ENCODE measurements at places on chromosomes 12 and 14. TPM values are rescaled to one million over a fixed set of nuclear protein-coding genes. Genes with fewer than 3 reads are reported as not detected.

DNA sequence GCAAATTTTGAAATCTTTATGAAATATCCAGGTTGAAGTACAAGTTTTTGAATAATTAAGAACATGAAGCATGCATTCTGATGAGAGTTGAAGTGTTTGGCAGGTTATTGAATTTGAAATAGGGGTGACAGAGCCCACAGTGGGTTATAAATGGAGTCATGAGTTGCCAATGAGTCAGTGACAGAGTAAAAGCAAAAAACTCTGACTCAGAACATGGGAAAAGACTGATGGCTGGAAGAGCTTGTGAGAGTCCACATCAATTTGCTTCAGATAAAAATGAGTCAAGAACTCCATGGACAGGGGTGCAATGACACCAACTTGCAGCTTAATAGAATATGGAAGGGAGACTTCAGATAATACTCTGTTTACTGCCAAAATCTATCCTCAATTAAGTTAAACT is 105.3 kb downstream of the SLC6A15 start:
- no peak for DNase-seq

DNA sequence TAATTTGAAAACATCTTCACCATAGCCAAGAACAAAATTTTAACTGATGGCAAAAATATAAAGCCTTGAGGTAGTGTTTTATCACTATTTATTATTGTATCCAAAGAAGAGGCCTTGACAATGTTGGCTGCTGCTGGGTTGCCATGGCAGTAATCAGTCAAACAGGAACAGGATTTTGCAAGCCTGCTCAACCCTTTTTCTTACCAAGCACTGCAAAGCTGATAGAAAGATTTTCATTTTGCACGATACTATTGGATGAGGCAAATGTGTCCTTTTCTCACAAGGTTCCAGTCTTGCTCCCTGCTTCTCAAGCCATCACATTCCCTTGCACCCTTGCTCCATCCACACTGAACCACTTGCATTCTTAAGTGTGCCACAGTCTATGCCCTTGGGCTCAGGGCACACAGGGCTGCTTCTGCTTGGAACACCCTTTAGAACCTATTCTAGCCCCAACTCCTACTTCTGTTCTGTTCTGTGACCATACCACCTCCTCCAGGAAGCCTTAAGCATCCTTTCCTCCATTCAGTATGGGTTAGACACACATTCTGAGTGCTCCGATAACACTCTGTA is 76.5 kb upstream of the AMIGO2 start:
- DNase-seq = no peak

DNA sequence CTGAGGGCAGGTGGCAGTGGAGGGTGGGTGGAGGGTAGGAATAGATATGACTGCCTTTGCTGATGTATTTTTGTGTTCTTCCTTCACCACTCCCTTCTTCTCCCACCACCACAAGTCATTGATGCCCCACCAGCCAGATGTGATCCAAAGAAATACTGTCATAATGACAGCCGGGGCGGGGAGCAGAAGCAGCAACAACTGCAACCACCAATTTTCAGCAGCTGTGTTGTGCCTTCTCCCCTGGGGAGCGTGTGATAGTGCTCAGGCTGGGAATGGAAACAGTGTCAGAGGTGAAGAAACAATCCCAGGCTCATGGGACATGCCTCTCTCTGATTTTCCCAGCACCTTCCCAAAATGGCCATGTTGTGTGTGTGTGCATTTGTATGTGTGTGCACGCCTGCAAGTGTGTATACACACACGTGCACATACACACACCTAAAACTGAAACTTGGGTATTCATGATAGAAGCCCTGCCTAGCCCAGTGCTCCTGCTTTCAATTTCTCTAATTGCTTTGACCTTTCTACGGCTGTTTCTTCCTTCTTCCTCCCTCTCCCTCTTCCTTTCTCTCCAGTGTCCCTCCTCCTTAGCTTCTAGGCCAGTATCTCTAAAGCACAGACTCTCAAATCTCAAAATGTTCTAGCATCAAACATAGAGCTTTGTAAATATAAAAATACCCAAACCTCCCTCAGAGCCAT is 299.2 kb upstream of the FKBP4 start:
- no peak for DNase-seq

DNA sequence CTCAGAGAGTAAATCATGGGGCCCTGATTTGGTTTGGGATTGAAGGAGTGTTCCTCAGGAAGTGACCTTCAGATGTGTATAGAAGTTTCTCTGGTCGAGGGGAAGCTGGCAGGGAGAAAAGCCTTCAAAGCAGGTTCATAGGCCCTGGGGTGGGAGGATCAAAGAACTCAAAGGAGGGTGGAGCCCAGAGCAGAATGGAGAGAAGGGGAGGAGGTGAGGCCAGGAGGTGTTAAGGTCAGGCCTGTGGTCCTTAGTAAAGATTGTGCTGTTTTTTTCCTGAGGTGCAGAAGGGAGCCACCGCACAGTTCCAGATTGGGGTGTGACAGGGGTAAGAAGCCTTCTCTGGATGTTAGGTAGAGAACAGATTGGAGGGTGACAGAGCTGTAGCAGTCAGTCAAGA is 9.7 kb upstream of the CFAP251 start:
- DNase-seq = no peak

GRCh38 chr14:54920052-54920451 is 17.4 kb upstream of the GCH1 start:
- DNase-seq = no peak

GRCh38 chr12:116011217-116011616 is 266.3 kb downstream of the MED13L start:
- no peak for DNase-seq

GRCh38 chr12:41512497-41512896 is 324.4 kb downstream of the PDZRN4 start:
- DNase-seq = no peak

- DNase-seq = no peak
Measured at GRCh38 chr12:62135553-62136200, 124.5 kb upstream of the USP15 start.

GRCh38 chr12:126685636-126686035 is 1581.3 kb upstream of the TMEM132C start:
- no peak for DNase-seq

DNA sequence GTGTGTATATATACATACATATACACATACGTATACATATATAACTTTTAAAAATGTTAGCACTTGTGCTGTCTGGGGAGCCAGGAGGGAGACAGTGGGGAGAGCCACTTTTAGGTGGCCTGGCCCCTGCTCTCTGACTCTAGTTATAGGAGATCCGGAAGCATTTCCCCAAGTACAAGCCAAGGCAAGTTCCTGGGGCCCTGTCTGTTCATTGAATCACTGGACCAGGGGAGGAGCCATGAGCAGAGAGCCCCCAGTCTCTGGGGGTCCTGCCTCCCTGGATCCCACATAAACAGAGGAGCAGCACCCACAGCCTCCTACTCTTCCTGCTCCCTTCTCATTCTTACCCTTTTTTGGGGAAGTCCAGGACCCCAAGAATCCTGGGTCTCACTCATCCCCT is 45.4 kb upstream of the TMED10 start:
- no peak for DNase-seq

DNA sequence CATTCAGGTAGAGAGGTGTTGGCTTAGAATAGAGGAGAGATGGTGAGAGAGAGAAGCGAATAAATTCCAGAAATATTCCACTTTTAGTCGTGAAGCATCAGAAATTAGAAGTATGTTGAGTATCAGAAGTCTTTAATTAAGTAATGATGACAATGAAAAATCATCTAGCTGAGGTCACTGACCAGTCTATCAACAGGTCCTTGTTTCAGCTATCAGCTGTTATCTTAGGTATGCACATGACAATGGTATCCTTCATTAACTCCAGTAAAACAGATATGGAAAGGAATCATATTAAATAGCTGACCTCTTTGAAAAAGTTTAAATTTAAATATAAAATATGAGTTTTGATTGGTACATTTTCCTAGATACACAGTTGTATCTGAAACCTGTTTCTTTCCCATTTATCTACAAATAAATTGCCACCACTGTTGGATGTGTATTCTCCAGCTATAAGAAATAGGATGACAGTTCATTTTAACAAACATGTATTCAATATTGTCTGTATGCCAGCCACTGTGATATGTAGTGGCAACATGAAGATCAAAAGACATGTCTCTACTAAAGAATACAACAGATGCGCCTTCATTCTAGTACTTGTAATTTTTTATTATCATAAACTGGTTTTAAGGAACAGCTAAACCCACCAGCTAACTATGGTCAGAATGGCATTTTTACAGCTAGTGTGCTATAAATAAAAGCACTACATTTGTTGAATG is 424.2 kb upstream of the DCN start:
- DNase-seq = no peak

GRCh38 chr14:105659935-105660527 is 133.6 kb downstream of the TMEM121 start:
- DNase-seq = no peak

DNA sequence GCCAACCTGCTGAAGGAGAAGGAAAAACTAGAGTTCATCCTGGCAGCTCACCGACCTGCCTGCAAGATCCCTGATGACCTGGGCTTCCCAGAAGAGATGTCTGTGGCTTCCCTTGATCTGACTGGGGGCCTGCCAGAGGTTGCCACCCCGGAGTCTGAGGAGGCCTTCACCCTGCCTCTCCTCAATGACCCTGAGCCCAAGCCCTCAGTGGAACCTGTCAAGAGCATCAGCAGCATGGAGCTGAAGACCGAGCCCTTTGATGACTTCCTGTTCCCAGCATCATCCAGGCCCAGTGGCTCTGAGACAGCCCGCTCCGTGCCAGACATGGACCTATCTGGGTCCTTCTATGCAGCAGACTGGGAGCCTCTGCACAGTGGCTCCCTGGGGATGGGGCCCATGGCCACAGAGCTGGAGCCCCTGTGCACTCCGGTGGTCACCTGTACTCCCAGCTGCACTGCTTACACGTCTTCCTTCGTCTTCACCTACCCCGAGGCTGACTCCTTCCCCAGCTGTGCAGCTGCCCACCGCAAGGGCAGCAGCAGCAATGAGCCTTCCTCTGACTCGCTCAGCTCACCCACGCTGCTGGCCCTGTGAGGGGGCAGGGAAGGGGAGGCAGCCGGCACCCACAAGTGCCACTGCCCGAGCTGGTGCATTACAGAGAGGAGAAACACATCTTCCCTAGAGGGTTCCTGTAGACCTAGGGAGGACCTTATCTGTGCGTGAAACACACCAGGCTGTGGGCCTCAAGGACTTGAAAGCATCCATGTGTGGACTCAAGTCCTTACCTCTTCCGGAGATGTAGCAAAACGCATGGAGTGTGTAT is 2.4 kb downstream of the FOS start:
- DNase-seq = no peak

DNA sequence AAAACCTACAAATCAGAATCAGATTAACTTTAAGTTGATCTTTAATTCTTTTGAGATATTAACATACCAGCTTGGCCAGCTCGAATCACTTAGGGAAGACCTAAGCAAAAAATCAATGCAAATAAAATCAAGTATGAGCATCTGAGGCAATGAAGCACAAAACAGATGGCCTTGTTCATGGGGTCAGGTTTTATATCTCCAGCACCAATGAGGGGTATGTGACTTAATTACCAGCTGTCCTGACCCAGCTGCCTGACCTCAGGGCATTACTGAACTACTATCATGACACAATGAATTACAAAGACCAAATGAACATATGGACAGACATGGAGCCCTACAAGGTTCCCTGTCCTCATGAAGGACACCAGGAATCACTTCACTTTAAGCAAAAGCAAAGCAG is 70.5 kb downstream of the FGD6 start:
- no peak for DNase-seq

DNA sequence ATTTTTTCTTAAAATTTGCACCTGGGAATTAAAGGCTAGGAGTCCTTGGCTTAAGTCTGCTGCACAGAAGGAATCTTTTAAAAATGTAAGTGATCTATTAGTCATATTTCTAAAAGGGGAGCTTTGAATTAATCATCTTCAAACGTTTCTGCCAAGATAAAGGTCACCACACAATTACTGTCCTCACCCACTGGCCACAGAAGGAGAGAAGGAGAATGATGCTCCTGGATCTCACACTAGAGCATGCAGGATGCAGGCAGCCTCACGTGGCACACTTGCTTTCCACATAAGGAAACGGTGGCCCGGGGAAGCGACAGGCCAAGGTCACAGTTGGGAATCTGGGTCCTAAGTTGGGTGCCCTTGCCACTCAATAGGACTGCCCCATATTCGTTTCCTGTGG is 16.9 kb downstream of the PLEKHG7 start:
- no peak for DNase-seq

DNA sequence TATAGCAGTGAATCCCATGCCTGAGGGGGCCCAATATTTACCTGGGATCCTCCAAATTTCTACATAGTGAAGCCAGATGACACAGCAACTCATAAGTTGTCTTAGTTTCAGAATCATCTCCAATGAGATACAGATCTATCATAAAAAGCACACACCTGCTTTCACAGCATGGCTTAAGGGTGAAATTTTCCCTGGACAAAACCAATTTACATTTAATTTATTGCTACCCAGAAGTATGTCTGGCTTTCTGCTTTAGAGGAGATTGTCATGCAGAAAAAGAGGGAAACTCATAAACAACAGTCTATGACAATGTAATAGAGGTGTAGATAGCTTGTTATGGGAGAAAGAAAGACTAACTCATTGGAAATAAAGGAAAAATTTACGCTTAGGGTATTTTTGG is 113.0 kb downstream of the MGAT4C start:
- no peak for DNase-seq

GRCh38 chr14:99186956-99187690 is 84.9 kb downstream of the BCL11B start:
- no peak for DNase-seq

DNA sequence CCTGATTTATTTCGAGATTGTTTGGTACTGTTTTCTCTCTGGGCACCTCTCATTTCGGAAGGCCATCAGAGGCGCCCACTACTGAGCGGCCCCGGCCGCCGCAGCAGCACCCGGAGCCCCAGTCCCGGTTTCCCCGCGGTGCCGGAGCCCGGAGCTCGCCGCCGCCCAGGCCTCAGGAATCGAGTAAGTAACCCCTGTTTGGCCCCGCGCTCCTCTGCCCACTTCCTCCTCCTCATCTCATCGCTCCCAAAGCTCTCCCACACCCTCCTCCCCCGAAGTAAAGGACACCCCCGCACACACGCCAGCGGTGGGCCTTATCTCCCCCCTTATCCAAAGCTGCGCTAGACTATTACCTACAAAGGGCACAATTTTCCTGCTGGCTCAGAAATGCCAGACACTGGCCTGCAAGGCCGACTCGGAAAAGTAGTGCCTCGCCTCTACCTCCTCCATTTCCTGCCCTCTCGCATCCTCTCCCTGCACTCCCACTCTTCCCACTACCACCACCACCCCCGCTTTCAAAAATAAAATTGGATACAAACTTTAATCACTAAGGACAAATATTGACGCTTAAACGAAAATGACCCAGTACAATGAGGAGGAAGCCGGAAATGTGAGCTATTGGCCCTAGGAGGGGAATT is 637 bp upstream of the FOXG1 start:
- DNase-seq = peak; percentile 68

GRCh38 chr12:98422812-98423211 is 92.6 kb upstream of the TMPO start:
- peak; percentile 55 for DNase-seq

GRCh38 chr12:130073721-130074120 is 88.5 kb upstream of the FZD10 start:
- DNase-seq = no peak

- no peak for DNase-seq
Measured at GRCh38 chr12:101619026-101619786, 24.4 kb downstream of the MYBPC1 start.

- no peak for DNase-seq
Measured at GRCh38 chr12:130440411-130441080, 102.9 kb downstream of the PIWIL1 start.

Gene CLEC2A
- not detected for total RNA-seq

Gene SERPINA12
- total RNA-seq = not detected

Gene OLR1
- total RNA-seq = not detected

Gene VASH1
- 10.3 TPM for total RNA-seq

Gene DBX2
- 0.06 TPM for total RNA-seq

Gene OR6S1
- total RNA-seq = not detected

All from neural progenitor cell (in vitro differentiated cells).